ENCODE measurements at places on chromosomes 5 and 9.

DNA sequence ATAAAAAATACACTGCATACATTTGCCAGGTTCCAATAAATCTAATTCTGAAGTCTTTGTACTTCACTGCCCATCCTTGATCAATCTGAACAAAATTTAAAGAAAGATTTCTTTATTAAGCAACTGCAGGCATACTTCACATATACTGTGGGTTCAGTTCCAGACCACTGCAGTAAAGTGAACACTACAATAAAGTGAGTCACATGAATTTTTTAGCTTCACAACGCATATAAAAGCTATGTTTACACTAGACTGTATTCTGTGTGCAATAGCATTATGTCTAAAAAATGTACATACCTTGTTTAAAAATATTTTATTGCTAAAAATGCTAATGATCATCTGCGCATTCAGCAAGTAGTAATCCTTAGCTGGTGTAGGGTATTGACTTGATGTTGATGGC, 52.1 kb downstream of the SSBP2 start:
- no peak for DNase-seq

- no peak for DNase-seq
Observed at GRCh38 chr5:160230686-160231527, 1.6 kb downstream of the FABP6 start.

GRCh38 chr9:972501-973294, 3.8 kb upstream of the DMRT3 start:
- no peak for DNase-seq

DNA sequence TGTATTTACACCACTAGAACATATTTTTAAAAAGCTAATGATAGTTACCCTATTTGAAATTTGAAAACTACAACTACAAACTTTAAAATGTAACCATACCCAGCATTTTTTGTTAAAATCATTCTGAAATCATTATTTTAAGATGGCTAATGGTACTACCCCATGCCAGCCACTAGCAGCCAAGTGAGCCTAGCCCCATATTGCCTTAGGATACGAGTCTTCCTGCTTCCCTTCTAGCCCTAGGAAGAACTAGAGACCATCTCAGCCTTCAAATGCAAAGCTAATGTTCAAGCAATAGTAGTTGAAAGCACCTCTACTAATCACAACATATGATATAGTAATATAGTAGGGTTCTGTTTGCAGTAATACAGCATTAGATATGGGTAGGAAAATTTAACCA, 24.0 kb upstream of the VCAN start:
- DNase-seq = no peak

GRCh38 chr9:15203581-15203980, 103.4 kb downstream of the TTC39B start:
- no peak for DNase-seq

- DNase-seq = no peak
Observed at GRCh38 chr5:141430332-141431113, at the start of gene PCDHGA12. Gene PCDHGA12 (plus strand): TSS chr5:141430507. CDS start chr5:141430760, 253 bp downstream.

Measured in stimulated activated CD8-positive, alpha-beta memory T cell treated with anti-CD3 and anti-CD28 coated beads, Interleukin-4, amount 100 ng/mL, for 4 hours (primary cell).